ENCODE measurements at places on chromosomes 3 and 15.

GRCh38 chr15:68552344-68552743 is 26.4 kb upstream of the CORO2B start:
- DNase-seq = no peak

DNA sequence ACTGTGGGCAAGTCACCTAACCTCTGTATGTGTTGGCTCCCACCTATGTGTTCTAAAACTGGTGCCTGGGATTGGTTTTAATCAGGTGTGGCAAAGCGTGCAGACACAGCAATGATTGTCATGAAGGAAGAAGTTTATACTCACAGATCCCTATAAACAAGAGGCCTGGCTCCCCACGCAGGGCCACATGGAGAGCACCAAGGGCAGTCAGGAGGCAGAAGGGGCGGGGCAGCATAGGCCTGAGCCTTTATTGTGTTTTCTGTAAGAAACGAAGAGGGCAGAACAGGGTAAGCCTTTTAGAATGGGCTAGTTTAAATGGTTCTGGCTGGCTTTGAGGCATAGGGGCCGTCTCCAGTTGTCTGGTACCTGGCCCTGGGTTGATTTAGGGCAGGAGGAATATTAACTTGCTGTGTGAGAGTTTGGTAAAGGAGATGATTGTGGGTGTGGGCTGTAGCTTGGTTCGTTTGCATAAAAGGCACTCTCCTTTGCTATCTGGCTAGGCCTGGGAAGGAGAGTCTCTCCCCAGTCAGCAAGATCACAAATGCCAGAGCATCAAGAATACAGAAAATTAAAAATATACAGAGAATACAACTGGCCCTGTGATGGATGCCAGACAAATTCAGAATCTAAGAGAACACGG is 2.2 kb upstream of the FBXW12 start:
- DNase-seq = no peak

DNA sequence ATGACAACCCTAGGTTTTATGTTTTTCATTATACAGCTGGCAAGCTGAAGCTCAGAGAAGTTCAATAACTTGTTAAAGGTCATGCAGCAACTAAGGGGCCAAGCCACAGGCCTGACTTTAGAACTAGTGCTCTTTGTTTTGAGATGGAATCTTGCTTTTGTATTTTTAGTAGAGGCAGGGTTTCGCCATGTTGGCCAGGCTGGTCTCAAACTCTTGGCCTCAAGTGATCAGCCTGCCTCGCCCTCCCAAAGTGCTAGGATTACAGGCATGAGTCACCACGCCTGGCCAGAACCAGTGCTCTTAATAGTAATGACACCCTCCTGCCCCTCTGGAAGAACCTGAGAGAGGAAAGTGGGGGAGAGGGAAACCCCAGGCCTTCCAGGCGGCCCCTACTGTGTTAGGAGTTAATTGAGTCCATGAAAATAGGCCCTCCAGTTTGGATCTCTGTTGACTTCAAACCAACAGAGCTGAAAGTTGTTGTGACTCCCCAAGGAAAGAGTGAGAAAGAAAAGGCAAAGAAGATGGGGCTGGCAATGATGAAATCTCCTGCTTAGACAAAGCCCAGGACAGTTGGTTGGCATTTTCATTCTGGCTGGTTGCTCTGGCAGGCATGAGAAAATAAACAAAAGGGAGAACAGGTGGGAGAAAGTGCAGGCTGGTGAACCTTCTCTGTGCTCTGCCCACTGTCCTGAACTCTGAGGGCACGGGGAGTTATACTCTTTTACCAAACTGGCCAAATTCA is 3.6 kb upstream of the PRRT3 start:
- DNase-seq = no peak

DNA sequence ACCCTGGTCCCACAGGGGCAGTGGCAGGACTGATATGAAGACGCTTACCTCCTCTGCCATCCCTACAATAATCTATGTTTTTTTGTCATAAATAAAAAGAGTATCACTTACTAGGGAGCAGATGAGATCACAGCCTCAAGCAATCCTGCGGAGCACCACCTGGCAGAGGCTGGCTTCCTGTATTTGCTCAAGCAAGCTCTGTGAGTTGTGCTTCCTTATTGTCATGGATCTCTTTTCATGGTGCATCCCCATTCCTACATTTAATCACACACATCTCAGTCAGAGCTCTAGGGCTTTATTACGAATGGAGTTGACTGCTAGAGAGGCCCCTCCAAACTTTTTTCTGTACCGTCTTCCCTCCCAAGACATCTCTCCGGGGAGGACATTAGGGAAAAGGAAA is 186.0 kb downstream of the UBE2E2 start:
- no peak for DNase-seq

DNA sequence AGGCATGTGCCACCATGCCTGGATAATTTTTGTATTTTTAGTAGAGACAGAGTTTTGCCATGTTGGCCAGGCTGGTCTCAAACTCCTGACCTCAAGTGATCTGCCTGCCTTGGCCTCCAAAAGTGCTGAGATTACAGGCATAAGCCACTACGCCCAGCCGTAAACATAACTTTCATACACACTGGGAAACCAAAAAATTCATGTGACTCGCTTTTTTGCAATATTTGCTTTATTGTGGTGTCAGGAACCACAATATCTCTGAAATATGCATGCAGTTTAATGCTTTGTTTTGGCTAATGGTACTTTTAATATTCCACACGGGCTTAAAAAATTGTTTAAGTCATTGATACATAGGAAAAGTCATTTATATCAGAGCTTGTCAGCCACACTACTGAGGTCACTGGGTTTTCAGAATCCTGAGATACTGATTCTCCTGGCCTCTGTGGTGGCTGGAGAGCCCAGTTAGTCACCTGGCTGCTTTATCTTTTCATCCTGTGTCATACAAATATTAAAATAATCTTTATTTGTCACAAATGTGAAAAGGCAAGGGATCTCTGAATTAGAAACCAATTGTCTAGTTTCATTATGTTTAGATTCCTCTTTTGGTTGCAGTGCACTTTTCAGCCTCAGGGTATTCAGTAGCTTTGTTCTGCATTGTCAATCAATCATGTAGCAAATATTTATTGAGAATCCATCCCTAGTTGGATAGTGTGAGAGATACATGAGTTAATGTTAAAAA is 10.0 kb downstream of the TMEM62 start:
- DNase-seq = no peak

- no peak for DNase-seq
Measured at GRCh38 chr3:16809482-16809881, 75.3 kb upstream of the PLCL2 start.

DNA sequence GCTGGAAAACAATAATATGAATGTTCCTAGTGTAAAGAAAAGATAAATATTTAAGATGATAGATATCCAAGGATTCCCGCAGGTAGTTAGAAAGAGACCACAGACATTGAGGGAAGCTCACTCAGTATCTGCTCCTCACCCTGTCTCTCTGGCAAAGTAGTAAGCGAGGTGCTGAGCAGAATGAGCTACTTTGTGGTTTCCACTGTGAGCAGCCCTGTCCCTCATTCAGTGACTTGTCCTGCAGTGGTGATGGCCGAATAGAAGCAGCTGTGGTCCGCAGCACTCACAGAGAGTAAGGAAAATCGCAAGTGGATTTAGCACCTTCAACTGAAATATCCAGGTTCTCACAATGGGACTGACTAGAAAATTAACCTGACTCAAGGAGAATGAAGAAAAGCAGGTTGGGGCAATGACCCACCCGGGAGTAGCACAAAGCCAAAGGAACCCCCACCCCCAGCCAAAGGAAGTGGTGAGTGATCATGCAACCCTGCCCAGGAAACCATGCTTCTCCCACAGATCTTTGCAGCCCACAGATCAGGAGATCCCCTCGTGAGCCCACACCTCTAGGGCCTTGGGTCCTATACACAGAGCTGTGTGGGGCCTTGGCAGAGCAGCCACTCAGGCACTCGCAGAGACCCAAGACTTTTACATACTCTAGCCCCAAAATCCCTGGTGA is 21.8 kb upstream of the SLC25A38 start:
- no peak for DNase-seq

GRCh38 chr15:48939648-48940047 is 24.1 kb downstream of the SHC4 start:
- no peak for DNase-seq

- no peak for DNase-seq
Measured at GRCh38 chr3:184524981-184525336, 36.6 kb upstream of the EPHB3 start.

- DNase-seq = no peak
Measured at GRCh38 chr3:37530047-37530697, 331.5 kb upstream of the CTDSPL start.

GRCh38 chr15:48185529-48185928 is 5.9 kb upstream of the CTXN2 start:
- no peak for DNase-seq

DNA sequence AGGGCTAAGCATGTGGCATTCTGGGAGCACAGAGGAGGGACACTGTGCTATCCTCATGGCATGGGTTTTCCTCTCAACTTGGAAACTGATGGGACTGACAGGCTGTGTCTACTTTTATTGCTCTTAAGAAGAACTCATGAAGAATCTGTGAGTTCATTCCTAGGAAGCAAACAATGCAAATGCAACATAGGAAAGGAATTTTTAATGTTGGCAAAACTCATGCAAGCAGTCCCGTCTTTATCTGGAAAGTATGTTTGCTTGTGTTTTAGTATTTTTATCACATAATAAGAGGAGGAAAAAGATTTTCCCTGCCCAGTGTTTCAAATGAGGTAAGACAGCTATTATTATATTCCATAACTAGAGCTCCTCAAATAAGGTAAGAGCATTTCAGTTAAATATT is 89.7 kb downstream of the TRIM42 start:
- no peak for DNase-seq

All from omental fat pad (tissue), 4 donors.